ENCODE measurements at places on chromosomes 7 and 10.

- no peak for DNase-seq
Measured at GRCh38 chr7:73852500-73852899, 8.5 kb upstream of the TMEM270 start.

DNA sequence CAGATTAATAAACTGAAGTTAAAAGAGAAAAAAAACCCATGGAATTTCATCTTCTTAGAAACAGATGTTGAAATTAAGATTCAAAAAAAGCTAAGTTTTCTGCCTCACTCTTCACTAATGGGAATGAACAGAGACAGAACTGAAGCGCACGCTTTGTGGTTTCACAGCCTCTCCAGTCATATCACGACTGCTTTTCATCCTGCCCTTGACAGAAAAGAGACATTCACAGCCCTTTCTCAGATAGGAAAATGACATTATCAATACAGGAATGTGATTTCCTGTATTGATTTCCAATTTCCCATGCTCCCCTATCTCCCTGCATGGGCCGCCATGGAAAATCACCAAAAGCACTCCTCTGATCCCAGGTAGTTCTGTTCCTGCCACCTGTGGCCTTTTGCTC, 108.2 kb downstream of the PFKFB3 start:
- DNase-seq, result no peak

- no peak for DNase-seq
Measured at GRCh38 chr7:48171202-48171601, at the start of gene ABCA13. ABCA13 (plus strand) TSS chr7:48171458; CDS start chr7:48171484, 26 bp downstream.

- no peak for DNase-seq
Measured at GRCh38 chr7:76296743-76297740, 5.4 kb upstream of the HSPB1 start.

DNA sequence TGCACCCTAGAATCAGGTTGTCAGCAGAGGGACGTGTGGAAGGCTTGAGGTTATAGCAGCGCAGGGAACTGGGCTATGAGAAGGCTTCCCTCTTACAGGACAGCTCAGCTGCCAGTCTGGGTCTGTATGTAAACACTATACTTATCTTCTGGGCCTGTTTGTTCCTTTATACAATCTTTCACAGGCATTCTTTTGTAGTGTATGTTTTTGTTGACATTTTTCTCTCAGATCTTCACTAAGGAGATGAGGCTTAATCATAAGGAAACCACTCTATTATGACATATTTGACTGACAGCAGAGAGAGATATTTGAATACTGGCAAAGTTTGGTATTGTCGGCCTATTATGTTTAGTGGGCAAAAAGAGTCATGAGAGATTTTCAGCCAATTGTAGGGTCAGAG, 929 bp downstream of the GBF1 start:
- no peak for DNase-seq

DNA sequence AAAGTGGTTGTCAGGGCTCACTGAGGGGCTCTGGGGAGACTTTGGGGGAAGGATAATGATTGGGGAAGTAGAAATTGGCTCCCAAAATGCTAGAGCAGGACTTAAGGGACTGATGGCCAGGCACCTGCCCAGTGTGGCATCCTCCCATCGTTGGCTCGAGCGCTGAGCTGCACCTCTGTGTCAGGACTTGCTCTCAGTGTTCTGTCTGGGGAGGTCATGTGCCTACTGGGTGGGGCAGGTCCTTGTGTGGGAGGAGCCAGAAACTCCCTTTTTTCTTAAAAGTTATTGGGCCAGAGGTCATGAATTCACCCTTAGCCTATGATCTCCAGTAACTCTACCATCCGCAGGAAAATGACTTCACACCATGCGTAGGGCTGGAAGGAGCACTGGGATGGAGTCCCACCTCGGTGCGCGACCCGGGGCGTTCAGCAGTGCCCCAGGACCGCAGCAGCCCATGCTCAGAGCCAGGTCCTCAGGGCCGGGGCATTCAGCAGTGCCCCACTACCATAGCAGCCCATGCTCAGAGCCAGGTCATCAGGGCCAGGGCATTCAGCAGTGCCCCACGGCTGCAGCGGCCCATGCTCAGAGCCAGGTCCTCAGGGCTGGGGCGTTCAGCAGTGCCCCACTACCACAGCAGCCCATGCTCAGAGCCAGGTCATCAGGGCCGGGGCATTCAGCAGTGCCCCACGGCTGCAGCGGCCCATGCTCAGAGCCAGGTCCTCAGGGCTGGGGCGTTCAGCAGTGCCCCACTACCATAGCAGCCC, 221.9 kb downstream of the EBF3 start:
- no peak for DNase-seq

Data from NCI-H1694 treated with DMSO at 0.1 percent for 48 hours (cell line).